Temporal lobe (tissue), 4 donors: ENCODE measurements at places on chromosomes 2 and 18. TPM values are rescaled to one million over a fixed set of nuclear protein-coding genes. Genes with fewer than 3 reads are reported as not detected.

Gene C1QL2
- total RNA-seq = 4.4 TPM

Gene DHX57
- total RNA-seq = 54.8 TPM

Gene SNTG2
- total RNA-seq = 0.98 TPM

Gene PROC
- total RNA-seq = 0.25 TPM

Gene INPP5D
- 2.7 TPM for total RNA-seq

Gene CTLA4
- total RNA-seq = not detected

Gene ALPG
- not detected for total RNA-seq

Gene CAPN13
- total RNA-seq = 0.25 TPM

Gene UGT1A7
- not detected for total RNA-seq

Gene ANKRD62
- not detected for total RNA-seq

Gene ACVR1
- 21.6 TPM for total RNA-seq

Gene MRPL33
- 68.1 TPM for total RNA-seq

Gene LGALSL
- 38.4 TPM for total RNA-seq

Gene TMEM178A
- 23.4 TPM for total RNA-seq

Gene RAB6D
- 0.98 TPM for total RNA-seq

Gene SLC5A7
- 2.5 TPM for total RNA-seq

Gene FSIP2
- 3.2 TPM for total RNA-seq

Gene RNF152
- 60.7 TPM for total RNA-seq

Gene ATP6V1B1
- total RNA-seq = not detected

Gene CDH19
- 0.25 TPM for total RNA-seq

Gene TBR1
- 95.6 TPM for total RNA-seq

Gene RND3
- total RNA-seq = 116 TPM

Gene IL37
- total RNA-seq = not detected

Gene GALNT3
- 3.0 TPM for total RNA-seq

Gene LCT
- not detected for total RNA-seq

Gene CPLX4
- under 0.01 TPM for total RNA-seq

Gene HOXD4
- total RNA-seq = not detected

Gene CFAP53
- 0.74 TPM for total RNA-seq

Gene OTOF
- 0.25 TPM for total RNA-seq

Gene AQP12A
- not detected for total RNA-seq

Gene HOXD10
- total RNA-seq = not detected

Gene FTCDNL1
- 5.4 TPM for total RNA-seq

Gene ADGRF3
- total RNA-seq = under 0.01 TPM

Gene CCDC74B
- total RNA-seq = 4.7 TPM

Gene IGFBP2
- 124 TPM for total RNA-seq

Gene DSG1
- 0.49 TPM for total RNA-seq

Gene R3HDM1
- 65.2 TPM for total RNA-seq

Gene ACP1
- 76.2 TPM for total RNA-seq

Gene OTOS
- total RNA-seq = not detected

Gene SIX3
- 0.49 TPM for total RNA-seq

Gene PDIA6
- 79.4 TPM for total RNA-seq
